ENCODE measurements at places on chromosomes 11 and 22. TPM values are rescaled to one million over a fixed set of nuclear protein-coding genes. Genes with fewer than 3 reads are reported as not detected.

GRCh38 chr22:45548247-45548840, 45.7 kb downstream of the FBLN1 start:
- no peak for DNase-seq

Gene MB
- not detected for total RNA-seq

DNA sequence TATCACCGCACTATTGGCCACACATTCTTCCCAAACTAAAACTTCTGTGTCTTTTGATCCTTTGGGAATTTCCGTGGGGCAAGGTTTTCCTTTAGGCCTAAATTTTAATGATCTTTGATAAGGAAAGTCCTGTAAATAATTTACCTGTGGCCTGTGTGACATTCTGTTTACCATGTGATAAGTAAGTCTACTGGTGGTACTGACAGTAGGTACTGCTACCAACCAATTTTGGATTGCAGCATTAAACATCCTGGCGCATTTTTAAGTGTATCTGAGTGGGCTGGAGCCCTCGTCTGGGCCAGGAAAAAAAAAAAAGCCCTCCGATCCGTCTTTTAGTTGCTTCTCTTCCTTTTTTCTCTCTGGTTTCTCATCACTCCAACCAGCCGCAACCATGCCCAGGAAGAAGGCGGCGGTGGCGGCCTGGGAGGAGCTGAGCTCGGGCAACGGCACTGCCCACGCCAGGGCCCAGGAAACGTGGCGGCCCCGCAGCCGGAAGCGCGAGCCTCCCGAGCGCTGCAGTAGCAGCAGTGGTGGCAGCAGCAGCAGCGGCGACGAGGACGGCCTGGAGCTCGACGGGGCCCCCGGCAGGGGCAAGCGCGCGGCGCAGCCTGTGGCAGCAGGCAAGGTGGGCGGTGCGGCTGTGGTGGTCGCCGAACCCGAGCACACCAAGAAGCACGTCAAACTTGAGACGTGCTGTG, 33.6 kb downstream of the ASRGL1 start:
- DNase-seq = no peak

Gene WT1
- not detected for total RNA-seq

DNA sequence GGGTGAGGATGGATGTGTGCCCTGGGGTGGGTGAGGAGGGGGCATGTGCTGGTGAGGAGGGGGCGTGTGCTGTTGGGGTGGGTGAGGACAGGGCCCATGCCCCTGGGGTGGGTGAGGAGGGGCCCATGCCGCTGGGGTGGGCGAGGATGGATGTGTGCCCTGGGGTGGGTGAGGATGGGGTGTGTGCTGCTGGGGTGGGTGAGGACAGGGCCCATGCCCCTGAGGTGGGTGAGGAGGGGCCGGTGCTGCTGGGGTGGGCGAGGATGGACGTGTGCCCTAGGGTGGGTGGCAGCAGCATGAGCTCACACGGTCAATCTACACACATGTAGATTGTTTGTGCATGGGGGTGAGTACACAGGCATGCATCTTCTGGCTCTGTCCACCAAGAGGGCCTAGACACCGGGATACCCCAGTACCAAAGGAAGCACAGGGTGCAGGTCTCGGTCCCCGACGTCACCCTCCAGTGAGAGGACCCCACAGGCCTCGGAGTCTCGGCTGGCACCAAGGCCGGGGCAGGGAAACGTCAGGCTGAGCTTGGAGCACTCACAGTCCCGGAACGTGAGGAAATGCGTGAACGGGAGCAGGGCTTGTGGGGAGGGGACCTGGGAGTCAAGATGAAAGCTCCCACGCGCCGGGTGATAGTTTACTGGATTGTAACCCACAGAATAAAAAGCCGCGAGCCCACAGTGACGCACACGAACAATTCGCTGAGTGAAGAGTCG, 37.4 kb upstream of the TOLLIP start:
- DNase-seq = no peak

GRCh38 chr11:118837868-118838267, 45.8 kb upstream of the CXCR5 start:
- no peak for DNase-seq

GRCh38 chr22:35128637-35129036, 62.7 kb downstream of the ISX start:
- no peak for DNase-seq

- no peak for DNase-seq
These were observed 9.2 kb upstream of the APOL5 start for GRCh38 chr22:35708453-35708852.

DNA sequence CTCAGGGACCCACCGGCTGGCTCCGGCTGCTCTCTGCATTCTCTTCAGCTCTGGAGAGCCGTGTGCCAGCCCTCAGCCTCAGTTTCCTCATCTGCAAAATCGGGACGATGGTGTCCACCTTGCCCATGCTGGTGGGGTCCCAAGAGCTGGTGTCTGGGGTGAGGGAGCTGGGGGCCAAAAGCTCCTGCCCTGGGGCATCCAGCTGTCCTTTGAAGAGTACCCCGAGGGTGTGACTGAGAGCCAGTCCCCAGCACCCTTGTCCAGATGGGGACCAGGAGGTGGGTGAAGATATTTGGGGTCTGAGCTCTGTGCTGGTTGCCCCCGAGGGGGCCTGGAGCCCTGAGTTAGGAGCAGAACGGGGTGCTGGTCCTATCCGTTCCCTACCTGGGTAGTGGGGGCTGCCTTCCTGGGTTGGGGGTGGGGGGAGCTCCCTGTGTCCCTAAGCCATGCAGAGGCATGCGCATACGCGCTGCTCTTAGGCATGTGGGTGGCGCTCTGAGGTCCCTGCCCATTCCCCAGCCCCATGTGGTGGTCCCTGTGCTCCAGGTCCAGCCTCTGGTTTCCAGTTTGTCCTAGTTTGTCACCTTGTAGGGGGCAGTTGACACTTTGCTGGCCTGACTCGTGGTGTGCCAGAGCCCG, 4.9 kb downstream of the LRP5 start:
- no peak for DNase-seq

- DNase-seq = no peak
These were observed 124.2 kb downstream of the KCNQ1OT1 start for GRCh38 chr11:2575591-2576051.

DNA sequence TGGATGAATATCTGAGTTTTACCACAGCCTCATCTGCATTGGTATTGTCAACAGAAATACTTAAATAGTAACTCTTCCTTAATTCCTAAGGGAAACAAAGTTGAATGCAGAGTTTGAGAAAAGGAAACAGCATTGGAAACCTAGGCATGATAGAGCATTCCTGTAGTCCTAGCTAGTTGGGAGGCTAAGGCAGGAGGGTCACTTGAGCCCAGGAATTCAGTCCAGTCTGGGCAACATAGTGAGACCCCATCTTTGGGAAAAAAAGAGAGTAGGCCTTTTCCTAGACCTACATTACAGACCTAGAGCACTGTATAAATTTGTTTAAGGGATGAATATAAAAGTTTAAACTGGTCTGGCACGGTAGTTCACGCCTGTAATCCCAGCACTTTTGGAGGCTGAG, 13.4 kb downstream of the PAFAH1B2 start:
- no peak for DNase-seq

DNA sequence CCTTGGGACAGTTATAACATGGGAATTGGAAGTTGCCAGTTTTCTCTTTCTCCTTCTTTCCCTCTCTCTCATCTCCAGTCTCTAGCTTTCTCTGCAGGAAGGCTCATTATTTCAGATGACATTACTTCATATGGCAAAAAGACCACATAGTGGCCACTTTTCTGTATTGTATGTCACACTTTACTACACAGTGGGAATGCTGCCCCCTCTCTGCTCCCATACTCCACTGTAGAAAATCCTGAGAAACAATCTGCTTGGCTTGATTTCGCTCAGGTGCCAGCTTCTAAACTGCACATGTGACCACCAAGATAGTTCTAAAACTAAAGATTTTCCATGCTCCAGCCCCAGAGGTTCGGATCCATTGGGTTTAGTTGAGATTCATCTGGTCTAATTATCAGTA, 860.7 kb upstream of the CCDC90B start:
- DNase-seq = no peak

DNA sequence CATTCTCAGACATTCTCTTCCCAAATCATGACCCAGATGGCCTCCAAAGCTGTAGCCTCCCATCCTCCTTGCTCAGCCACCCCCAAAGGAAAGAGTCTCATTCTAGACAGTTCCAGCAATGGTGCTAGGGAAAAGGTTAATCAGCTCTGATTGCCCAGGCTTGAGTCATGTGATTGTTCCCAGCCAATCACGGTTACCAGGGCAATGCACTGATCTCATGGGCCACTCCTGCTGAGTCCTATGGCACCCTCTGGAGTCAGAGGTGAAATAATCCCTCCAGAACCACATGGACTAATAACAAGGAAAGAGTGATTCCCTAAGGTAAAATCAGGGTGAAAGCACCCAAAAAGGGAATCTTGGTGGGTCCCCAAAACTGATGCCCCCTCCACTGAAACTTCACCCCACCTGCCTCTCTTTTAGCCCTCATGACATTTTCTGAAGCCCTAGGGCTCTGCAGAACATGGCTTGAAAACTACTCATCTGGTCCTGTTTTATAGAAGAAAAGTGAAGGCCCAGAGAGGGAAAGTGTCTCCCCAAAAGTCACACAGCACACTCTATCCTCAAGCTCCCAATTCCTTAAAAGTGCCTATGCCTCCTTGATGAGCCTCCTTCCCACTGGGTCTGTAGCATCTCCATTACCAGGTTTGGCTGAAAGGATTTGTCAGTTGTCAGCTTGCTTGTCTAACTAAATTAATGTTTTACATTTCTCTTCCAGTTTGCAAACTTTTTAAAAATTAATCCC, 203.7 kb downstream of the MN1 start:
- no peak for DNase-seq

Gene CFAP300
- total RNA-seq = 6.4 TPM

DNA sequence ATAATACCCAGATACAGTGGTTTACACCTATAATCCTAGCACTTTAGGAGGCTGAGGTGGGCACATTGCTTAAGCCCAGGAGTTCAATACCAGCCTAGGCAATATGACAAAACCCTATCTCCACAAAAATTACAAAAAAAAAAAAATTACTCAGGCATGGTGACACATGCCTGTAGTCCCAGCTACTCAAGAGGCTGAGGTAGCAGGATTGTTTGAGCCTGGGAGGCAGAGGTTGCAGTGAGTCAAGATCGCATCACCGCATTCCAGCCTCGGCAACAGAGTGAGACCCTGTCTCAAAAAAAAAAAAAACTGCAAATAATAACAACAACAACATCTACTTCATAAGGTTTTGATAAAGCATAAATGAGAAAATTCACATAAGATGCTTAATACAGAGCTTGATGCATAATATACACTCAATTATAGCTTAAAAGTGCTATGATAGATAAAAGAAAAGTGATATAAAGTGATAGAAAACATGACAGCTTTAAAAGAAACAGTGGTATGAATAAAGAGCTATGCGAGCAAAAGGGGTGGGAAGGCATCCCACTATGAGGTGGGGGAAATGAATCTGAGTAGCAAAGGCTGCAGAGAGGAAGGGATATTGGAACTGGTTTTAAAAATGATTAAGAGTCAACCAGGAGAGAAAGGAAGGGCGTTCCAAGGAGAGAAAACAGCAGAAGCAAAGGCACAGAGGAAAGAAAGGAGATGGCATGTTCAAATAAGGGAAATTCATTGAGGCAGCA, 197.6 kb downstream of the KIF18A start:
- DNase-seq = no peak

GRCh38 chr11:78986305-78986704, 411.6 kb upstream of the NARS2 start:
- DNase-seq = no peak

DNA sequence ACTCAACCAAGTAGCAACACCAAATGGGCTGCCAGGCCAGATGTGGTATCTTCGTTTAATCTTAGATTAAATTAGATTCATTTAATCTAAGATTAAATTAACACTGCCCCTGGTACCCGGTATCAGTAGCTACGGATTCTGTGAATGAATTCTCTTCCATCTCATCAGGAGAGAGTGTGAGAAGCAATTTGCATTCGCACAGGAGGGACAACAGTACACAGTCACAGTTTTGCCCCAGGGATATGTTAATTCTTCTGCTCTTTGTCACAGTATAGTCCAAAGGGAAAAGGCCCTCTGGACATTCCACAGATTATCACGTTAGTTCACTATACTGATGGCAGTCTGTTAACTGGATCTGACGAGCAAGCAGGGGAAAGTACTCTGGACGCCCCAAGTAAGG, 22.9 kb downstream of the ASCL2 start:
- DNase-seq = no peak

- no peak for DNase-seq
These were observed 251.2 kb downstream of the ETS1 start for GRCh38 chr11:128336203-128336602.

- DNase-seq = no peak
These were observed 19.7 kb upstream of the PGA3 start for GRCh38 chr11:61183645-61184044.

DNA sequence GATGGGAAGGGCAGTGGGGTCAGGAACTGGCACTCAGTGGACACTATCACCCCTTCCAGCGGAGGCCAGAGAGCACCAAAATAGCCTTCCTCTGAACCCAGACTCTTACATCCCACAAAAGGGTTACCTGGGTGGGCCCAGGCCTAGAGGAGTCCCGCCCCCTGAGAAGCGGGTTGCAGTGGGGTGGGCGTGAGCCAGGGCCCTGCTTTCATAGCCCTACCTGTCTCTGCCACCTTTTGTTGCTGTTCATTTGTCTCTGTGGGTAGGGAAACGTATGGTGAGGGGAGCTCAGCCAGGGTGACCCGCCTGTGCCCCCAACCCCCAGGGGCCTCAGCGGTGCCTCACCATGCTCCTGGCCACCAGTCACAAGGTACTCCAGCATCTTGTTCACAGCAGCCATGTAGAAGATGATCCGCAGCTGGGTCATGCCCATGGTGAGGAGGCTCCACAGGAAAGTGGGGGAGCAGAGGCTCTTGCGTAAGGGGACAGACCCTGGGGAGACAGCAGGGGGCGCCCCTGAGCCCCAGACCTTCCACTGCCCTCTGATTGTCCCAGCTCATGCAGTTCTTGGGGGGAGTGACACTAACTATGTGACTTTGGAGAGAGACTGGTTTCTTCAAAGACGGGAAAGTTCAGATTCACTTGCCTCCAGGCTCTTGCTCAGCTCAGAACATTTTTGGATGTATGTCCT, 24.0 kb downstream of the SLC43A1 start:
- DNase-seq = peak; percentile 49

Gene VWCE
- total RNA-seq = 42.0 TPM

Gene TMEM191B
- total RNA-seq = 1.0 TPM

- DNase-seq = no peak
These were observed 71.2 kb downstream of the KIRREL3 start for GRCh38 chr11:126929179-126930061.

- no peak for DNase-seq
These were observed 10.8 kb upstream of the SLC35C1 start for GRCh38 chr11:45794169-45794568.

Gene RPUSD4
- total RNA-seq = 45.1 TPM

Gene TREH
- total RNA-seq = not detected

GRCh38 chr11:65861533-65862183, 1.4 kb downstream of the MUS81 start:
- no peak for DNase-seq

DNA sequence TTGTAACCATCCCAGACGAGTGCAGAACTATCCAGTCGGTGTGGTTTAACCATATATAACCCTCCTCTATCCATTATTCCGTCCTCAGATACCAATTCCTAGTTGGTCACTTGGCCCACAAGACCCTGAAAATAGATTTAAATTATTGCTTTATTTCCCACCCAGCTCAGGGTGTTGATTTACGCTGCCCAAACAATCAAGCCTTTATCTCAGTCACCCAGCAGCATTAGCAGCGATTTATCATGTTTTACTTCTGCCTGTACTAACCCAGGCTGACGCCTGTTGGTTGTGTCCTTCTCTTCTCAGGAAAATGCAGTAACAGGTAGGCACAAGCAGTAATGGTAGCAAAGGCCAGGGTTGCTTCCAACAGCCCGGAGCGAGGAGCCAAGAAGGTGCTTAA, 81.2 kb downstream of the DSCAML1 start:
- no peak for DNase-seq

Gene APOL3
- total RNA-seq = not detected

- DNase-seq = no peak
These were observed 20.0 kb downstream of the CYP2R1 start for GRCh38 chr11:14872032-14872431.

Gene MS4A13
- total RNA-seq = not detected

Data from neural crest cell (in vitro differentiated cells).